NCI-H82 (cell line): ENCODE measurements at places on chromosomes 16 and 17.

GRCh38 chr16:10386517-10387100, 748 bp downstream of the ATF7IP2 start:
- no peak for DNase-seq

GRCh38 chr17:39045948-39046679, 78.9 kb upstream of the FBXO47 start:
- peak; percentile 42 for DNase-seq

GRCh38 chr17:67479148-67479547, 102.1 kb downstream of the PITPNC1 start:
- DNase-seq: no peak

GRCh38 chr17:11814655-11815262, 182.5 kb downstream of the ZNF18 start:
- no peak for DNase-seq

GRCh38 chr16:50428742-50429141, 60.0 kb upstream of the BRD7 start:
- no peak for DNase-seq

GRCh38 chr17:50493744-50494143, 14.5 kb upstream of the MYCBPAP start:
- no peak for DNase-seq

- peak; percentile 91 for DNase-seq
Measured at GRCh38 chr16:78421181-78421708, 321.8 kb downstream of the WWOX start.

- DNase-seq: peak; percentile 98
Measured at GRCh38 chr17:73092523-73093135, at the start of gene SLC39A11. Gene SLC39A11, minus strand, starts transcription at chr17:73092688. Its CDS starts 3,924 bp downstream, at chr17:73088764.

DNA sequence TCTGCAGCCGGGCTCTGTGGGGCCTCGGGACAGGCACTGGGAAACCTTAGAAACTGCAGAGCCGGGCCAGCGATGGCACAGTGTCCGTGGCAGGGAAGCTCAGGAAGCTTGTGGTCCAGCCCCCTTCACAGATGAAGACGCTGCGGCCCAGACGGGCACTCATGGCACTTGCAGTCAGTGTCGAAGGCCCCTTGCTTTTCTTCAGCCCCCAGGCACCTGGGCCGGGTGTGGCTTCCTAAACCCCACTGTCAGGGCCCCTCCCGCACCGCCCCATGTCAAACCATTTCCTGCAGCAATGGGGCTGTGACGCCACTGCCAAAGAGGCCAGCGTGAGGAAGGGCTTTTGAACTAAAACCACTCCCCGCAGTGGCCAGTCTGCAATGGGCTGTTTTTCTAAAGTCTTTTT, 164.0 kb downstream of the LAT start:
- DNase-seq: no peak

DNA sequence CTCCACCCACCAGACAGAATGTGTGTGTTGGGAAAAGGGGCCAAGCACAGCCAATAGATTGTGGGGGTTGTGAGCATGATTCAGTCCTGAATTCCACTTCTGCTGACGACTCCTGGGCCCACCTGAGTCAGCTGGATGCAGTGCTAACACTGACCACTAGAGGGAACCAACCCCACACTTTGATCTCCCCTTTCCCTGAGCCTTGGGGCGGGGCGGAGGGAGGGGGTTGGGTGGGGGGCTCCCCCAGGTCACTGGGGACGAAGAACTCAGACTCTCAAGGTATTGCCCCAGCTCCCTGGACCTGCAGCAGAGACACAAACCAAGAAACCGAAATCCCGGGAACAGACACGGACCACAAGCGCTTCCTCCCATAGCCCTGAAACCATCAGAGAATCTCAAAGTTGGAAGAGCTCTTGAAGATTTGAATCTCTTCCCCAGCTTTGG, 621 bp upstream of the CSHL1 start:
- peak; percentile 73 for DNase-seq

GRCh38 chr17:40458851-40459482, 15.7 kb downstream of the IGFBP4 start:
- DNase-seq: no peak

GRCh38 chr16:76866994-76867393, 324.0 kb upstream of the MON1B start:
- no peak for DNase-seq

DNA sequence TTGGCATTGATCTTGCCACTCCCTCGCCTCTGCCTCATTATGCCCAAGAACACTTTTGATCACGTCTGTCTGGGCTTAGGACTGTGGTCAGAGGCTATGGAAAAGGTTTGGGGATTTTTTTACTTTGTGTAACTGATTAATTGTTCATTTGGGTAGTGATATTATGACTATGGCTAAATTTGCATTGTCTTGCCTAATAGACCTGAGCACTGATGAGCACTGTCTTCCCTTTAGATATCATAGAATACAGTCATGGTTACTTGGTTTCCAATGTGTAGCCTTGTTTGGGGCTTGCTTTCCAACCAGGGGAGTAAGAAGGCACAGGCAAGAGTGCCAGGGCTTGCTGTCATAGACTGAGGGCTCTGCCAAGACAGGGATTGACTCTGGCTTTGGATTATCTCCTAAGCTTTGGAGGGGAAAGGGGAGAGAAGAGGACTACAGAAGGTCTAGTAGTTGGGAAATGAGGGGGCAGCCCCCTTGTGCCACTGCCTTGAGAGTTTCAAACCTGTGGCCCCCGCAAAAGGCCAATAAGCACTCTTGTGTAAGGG, 13.7 kb downstream of the LIMD2 start:
- DNase-seq: peak; percentile 55

DNA sequence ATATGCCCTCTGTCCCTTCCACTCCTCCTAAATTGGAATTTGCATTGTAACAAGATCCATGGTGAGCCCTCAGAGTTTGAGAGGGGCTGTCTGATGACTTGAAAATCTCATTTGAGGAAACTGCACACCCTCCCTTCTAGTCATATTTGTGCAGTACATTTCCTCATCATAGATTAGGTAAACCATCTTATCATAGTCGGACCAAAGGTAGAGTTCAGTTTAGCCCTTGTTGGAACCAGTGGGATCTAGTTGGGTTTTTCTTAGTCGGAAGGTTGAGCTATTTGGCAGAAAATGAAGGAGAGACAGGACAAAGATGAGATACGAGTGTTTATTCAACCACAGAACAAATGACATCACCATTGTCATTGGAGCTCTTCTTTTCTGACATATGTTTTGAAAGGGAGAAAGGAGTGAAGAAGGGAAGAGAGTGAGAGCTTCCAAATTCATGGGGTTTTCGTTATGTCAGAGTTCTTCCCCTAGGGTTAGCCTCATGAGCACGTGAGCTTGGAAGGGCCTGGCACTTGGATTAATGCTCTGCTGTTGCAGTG, 15.8 kb upstream of the KRT20 start:
- DNase-seq: no peak

GRCh38 chr16:28937222-28937876, 5.6 kb downstream of the CD19 start:
- DNase-seq: peak; percentile 11

DNA sequence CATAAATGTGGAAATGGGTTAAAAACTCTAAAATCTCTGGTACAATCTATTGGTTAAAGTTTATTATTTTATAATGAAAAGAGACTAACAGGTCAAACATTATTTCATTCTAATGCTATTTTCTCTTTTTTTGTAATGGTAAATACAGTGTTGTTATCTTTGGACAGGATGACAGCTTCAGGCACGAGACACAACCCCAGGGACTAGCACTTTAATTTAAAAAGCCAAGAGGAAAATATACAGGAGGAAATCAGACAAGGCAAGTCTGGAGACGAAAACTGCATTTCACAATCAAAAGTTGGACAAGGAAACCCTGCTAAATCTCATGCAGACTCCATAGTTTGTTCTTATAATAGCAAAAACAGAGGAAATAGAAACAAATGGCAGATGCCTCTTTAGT, 589.1 kb upstream of the CDH8 start:
- no peak for DNase-seq

- DNase-seq: peak; percentile 93
Measured at GRCh38 chr16:4303973-4304372, 11.9 kb upstream of the GLIS2 start.

DNA sequence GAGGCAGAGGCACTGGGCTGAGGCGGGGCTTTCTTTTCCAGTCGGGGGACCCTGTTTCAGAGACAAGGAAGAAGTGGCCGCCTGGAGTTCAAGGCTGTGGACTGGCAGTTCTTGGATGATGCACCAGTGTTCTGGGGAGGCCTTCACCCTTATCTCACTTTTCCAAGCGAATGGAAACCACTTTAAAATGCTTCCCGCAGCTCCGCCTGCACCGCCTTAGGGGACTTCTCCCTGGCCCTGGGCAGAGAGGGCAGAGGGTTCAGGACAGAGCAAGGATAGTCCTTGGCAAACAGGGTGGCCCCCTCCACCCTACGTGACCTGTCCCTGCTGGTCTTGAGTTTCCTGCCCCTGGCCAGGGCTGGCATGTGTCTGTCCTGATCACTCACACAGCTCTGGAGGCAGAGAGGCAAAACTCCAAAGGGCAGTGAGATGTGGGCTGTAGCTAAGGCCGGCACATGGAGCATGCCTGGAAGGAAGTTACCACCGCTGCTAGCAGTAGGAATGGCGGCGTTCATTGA, 20.6 kb downstream of the RTN4RL1 start:
- DNase-seq: no peak

GRCh38 chr17:78726513-78726912, 55.6 kb downstream of the CYTH1 start:
- no peak for DNase-seq

DNA sequence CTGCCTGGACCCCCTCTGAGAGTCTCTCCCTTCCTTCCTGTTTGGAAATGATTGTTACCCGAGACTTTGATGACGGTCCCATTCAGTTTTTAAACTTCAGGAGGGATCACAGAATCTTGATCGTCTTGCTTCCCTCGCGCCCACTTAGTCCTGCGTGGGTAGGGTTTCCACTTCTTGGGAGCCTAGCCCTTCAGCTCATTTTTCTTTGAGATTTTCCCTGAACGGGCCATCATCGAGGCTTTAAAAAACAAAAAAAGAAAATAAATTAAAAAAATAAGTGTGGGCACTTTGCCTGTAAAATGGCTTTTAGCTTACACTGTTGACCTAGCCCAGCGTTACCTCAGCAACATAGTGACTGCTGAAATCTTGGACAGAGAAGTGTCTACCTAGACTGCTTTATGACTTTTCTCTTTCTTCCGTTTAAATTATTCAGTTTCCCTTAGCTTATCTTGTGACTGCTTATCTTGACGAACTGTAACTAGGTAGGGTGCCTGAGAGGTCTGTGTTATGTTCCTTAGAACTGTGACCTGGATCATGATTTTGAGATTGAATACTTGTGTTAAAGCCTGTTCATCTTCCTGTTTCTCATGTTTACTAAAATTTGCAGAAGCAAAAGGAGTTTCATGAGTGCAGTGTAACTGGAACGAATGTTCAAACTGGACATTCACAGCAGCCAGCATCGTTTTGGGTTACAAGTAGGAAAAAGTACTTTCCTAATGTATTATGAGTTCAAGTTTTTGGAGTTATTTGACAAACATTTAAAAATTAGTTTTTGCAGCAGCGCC, 874 bp downstream of the WWP2 start:
- DNase-seq: no peak

DNA sequence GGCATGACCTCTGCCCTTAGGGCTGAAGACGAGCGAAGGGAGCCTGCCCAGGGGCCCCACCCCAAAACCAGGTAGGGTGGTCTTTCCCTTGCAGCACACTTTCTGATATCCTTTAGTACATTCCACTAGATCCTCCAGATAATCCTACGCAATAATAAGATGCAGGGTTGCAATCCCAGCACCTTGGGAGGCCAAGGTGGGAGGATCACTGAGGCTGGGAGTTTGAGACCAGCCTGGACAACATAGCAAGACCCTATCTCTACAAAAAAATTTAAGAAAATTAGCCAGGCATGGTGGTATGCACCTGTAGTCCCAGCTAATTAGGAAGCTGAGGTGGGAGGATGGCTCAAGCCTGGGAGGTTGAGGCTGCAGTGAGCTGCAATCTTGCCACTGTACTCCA, 34.9 kb upstream of the MLKL start:
- no peak for DNase-seq

GRCh38 chr16:88503374-88503770, 50.3 kb downstream of the ZFPM1 start:
- DNase-seq: no peak

DNA sequence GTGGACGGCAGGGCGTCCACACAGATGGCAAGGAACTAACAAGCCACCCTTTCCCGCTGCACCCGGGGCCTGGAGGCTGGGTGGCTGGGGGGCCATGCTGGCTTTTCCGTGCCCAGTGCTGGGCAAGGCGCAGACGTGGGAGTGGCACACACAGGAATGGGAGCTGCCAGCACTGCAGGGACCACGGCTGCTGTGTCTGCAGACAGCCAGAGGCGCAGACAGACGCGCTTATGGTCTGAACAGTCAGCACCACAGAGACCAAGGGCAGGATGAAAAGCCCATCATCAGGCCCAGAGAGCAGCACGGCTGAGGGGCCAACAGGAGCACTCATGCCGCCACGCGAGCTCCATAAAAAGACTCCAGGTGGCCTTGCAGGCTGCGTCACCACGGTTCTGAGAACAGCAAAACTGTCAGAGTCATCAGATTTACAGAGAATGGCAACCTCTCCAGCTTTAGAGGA, 24.0 kb downstream of the PDIA2 start:
- no peak for DNase-seq

DNA sequence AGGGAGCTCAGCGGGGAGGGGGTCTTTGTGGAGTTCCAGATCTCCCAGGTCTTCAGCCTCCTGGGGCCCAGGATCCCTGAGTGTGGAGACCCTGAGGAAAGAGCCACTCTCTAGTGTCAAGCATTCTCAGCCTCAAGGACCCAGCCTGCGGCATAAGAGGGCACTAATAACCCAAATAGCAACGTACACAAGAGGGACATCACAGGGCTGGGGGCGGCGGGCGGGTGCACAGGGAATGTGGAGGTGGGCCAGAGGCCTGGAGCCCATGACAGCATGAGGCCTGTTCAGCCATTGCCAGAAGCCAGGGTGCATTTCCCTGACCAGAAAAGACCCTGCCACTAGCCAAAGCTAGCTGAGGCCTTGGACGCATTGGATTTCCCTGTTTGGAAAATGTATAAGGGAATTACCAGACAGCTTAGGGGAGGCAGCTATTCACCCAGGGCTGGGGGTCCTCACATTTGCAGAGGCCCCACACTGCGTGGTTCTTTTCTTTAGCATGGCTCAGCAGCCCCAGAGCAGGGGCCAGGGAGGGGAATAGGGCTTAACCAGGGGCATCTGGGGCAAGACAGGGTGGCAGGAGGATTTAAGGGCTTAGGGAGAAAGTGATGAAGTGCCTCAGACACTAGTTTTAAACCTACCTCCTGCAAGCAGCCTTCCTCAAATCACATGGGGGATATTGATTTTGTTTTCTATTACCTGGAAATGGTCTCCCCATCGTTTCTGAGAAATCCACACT, 13.5 kb upstream of the ALOX15B start:
- DNase-seq: peak; percentile 77

DNA sequence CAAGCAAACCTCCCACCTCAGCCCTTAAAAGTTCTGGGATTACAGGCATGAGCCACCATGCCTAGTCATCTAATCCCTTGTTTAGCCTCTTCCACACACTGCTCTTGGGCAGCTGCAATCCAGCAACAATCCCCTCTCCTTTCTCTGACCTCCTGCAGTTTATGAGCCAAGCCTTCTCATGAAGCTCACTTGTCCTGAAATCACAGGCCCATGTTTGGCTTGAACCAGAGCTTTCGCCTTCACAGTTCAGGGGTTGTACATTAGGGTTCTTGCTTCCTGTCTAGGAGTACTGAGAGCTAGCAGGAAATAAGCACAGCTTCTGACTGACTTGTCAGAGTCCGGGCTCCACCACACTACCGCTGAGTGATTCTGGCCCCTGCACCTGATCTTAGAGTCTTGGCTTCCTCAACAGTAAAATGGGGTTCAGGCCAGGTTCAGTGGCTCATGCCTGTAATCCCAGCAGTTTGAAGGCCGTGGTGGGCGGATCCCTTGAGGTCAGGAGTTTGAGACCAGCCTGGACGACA, 16.3 kb downstream of the ERAL1 start:
- DNase-seq: peak; percentile 81
